HEK293T (cell line): ENCODE measurements at places on chromosomes 1 and 21.

DNA sequence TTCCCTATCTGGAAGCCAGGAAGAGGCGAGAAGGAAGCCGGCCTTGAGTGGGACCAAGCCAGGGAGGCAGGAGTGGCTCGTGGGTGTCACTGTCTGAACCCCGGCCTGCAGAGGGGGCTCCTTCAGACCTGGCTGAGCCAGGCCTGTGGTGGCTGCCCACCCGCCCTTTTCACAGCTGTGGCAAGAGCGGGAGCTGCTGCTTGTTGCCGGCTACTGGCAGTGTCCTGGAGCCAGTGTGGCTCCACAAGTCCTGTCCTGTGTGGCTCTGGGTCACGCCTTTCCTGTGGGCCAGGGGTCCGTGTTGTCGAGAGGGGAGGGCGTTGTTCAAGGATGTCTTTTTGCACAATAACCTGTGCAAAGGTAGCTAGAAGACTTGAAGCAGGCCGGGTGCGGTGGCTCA, 1.3 kb downstream of the PFKL start:
- DNase-seq, result no peak

GRCh38 chr1:171939740-171940139, 98.4 kb downstream of the DNM3 start:
- DNase-seq, result no peak

- no peak for DNase-seq
These were observed 248.0 kb upstream of the RGS18 start for GRCh38 chr1:191910245-191910644.

- DNase-seq, result no peak
These were observed 20.2 kb downstream of the DHRS3 start for GRCh38 chr1:12597792-12598191.

- DNase-seq, result no peak
These were observed 68.9 kb upstream of the RAB3GAP2 start for GRCh38 chr1:220341126-220341525.

- no peak for DNase-seq
These were observed 58.3 kb downstream of the SLC30A7 start for GRCh38 chr1:100953960-100954730.

DNA sequence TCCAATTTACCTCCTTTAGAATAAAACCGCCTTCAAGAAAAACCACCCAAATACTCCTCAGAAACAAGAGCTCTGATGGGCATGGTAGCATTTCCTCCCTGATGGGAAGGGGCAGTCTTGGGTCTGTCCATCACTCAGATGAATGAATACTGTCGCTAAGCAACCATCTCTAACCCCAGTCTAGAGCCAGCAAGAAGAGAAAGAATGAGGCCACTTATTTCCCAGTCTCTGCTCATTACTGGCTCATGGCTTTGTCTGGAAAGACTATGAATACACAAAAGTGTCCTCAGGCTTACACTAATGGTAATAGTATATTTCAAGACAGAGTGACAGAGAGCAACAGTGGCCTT, 51.0 kb upstream of the F3 start:
- DNase-seq, result no peak

- no peak for DNase-seq
These were observed 49.1 kb upstream of the RCOR3 start for GRCh38 chr1:211210052-211210451.
